ENCODE measurements at places on chromosomes 1 and 21.
A peak's percentile ranks its signal among the peaks of the same experiment; 100 is the strongest.

DNA sequence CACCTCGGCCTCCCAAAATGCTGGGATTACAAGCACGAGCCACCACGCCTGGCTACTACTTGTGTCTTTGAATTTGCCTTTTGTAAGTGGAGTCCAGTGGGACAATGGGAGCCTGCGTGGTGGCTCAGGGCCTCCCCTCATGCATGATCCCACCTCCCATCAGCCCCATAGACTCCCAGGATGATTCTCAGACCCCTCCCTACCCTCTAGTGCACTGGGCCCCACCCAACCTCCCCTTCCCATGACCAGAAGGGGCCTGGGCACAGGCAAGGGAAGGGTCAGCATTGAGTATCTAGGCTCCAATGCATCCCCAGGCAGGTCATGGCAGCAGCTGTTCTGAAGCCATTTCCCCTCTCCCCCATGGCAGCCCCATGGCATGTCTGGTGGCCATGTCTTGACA lies 18.7 kb downstream of the NEK2 start:
- DNase-seq: no peak

- DNase-seq: peak; percentile 95
Observed at GRCh38 chr1:7948960-7949359, 8.3 kb upstream of the TNFRSF9 start.

GRCh38 chr1:245693941-245694752 lies 539.4 kb downstream of the KIF26B start:
- no peak for DNase-seq

DNA sequence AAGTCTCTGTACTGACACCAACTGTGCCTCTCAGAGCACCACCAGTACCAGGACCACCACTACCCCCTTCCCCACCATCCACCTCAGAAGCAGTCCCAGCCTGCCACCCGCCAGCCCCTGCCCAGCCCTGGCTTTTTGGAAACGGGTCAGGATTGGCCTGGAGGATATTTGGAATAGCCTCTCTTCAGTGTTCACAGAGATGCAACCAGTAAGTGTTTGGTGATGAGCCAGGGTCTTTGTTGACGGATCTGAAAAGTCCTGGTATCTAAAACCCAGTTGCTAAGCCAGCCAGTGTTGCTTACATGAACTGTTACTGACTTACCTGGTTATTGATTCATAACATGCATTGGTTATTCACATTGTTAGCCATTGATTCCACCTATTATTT lies 1.1 kb downstream of the C1orf56 start:
- no peak for DNase-seq

DNA sequence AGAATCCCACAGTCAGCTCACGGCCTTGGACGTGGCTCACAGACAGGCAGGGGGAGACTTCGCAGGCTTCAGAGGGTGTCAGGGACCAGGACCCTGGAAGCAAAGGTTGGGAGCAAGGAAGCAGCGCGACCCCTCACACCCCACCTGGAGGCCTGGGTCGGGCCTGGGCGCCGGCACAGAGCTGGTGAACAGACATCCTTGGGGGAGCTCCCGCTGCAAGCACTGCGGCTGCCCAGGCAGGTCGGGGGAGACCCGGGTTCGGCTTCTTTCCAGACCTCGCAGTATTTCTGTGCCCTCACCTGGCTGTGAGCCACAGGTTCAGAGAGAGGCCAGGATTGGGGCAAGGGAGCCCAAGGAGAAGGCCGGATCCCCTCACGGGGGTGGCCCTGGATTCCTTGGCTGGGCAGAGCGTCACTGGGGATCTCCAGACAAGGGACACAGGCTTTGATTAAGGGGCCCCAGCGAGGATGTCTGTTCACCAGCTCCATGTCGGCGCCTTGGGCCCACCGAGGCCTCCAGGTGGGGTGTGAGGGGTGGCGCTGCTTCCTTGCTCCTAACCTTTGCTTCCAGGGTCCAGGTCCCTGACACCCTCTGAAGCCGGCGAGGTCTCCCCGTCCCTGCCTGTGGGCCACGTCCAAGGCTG lies 37.9 kb upstream of the TSPEAR start:
- DNase-seq: no peak

GRCh38 chr21:40177979-40178378 lies 310.7 kb downstream of the PCP4 start:
- DNase-seq: no peak

- no peak for DNase-seq
Observed at GRCh38 chr21:30935121-30935888, 53.9 kb upstream of the KRTAP11-1 start.

DNA sequence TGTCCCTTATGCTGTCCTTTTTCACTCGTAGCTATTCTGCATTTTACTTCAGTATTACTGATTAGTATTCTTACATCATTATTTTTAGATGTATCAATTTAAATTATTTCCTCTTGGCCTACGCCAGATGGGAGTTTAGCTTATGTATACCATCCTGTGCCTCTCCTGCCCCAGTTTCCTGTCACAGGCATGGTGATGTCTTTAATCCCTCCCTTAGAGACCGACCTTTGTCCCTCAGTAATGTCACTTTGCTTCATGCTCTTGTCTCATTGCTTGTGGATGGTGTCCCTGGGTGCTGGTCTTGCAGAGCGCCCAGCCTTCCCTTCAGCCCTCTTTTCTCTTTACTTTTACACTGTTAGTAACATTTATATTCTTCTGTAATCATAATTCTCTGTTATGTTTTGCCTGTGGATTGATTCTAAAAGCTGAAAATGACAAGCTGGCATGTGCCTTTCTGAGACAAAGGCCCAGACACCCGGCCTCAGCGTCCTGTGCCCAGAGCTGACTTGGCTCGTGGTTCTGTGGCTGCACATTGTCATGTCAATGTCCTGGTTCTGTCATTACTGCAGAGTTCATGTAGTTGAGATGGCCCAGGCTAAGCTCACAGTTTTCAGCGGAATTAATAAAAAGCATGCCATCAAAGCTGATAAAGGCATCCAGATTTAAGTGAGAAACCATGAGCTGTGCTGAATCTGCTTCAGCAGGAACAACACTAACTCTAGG lies 100.7 kb downstream of the MTR start:
- no peak for DNase-seq

DNA sequence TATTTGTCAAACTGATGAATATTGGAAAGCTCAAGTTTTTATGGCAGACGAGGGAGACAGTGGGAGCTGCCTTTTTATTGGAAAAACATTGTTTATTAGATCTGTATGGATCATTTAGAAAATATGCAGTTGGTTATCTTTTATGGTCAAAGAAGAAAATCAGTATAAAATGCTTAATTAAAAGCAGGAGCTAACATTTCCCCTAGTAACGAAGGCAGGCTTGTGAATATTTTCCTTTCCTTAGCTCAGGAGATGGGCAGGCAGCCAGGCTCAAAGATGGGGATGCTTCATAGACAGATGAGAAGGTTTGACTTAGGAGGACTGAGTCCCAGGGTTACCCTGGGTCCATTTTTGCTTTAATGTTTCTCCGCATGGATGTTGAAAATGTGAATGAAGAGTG lies 26.0 kb downstream of the ROR1 start:
- DNase-seq: no peak

GRCh38 chr1:19734472-19734999 lies 65.2 kb downstream of the TMCO4 start:
- DNase-seq: peak; percentile 43

GRCh38 chr1:201406831-201407406 lies 7.8 kb upstream of the LAD1 start:
- DNase-seq: peak; percentile 74

DNA sequence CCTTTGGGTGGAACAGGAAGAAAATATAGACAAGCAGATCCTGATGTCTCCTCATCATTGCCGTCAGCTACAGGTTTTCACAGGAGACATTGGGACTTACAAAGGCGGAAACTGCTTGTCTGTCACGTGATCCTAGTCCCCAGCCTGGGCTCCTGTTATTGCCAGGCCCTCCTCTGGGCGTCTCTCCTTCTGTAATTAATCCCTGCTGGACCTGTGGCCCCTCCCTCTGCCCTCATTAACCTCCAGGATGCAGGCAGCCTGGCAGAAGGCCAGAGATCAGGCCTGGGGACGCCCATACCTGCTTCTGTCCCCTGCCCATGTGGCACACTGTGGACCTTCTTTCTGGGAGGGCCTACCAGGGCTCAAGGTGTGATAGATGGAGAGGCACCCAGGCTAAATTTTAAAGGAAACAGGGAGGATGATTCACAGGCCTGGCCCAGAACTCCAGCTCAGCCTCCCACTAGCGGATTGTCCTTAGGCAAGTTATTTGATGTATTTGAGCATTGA lies 2.4 kb downstream of the S100A5 start:
- no peak for DNase-seq

- peak; percentile 60 for DNase-seq
Observed at GRCh38 chr1:78092643-78093042, 46.9 kb downstream of the GIPC2 start.

GRCh38 chr1:87956072-87956471 lies 627.4 kb downstream of the LMO4 start:
- DNase-seq: peak; percentile 96

GRCh38 chr1:88744142-88744541 lies 60.1 kb downstream of the PKN2 start:
- no peak for DNase-seq

GRCh38 chr1:89464008-89464407 lies 60.6 kb upstream of the LRRC8B start:
- no peak for DNase-seq

GRCh38 chr1:93661829-93662474 lies 19.7 kb downstream of the BCAR3 start:
- peak; percentile 81 for DNase-seq

GRCh38 chr21:42694751-42695696 lies 41.6 kb downstream of the PDE9A start:
- DNase-seq: no peak

GRCh38 chr1:222061711-222062359 lies 319.9 kb upstream of the DUSP10 start:
- no peak for DNase-seq

- DNase-seq: no peak
Observed at GRCh38 chr1:35572296-35572695, 818 bp upstream of the TFAP2E start.

DNA sequence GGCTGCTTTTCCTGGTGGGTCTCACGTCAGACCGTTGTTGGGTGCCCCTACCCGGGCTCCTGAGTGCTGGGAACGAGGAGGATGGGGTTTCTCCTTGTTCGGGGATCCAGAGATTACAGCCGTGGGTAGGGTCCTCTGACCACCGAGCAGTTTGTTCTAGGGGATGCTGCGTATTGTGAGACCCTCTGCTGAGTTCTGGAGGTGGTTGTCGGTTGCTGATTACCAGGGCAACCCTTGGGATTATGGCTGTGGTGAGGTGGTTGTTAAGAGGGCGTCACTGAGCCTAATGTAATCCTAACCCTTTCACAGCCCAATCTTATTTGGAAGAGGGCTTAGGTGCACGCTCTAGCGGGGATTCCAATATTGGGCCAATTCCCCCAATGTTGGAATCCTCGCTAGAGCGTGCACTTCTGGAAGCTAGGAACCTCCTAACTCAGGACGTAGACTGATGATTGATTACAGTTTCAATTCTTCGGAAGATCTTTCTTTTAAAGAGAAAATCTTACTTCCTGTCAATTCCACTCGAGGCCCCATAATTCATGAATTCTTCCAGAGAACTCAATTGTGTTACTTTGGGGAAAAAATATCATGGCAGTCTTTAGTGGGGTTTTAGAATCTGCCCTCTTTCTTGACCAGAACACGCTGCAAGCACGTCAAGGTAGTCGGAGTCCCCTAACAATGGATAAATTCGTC lies 483 bp downstream of the TCEANC2 start:
- DNase-seq: no peak

DNA sequence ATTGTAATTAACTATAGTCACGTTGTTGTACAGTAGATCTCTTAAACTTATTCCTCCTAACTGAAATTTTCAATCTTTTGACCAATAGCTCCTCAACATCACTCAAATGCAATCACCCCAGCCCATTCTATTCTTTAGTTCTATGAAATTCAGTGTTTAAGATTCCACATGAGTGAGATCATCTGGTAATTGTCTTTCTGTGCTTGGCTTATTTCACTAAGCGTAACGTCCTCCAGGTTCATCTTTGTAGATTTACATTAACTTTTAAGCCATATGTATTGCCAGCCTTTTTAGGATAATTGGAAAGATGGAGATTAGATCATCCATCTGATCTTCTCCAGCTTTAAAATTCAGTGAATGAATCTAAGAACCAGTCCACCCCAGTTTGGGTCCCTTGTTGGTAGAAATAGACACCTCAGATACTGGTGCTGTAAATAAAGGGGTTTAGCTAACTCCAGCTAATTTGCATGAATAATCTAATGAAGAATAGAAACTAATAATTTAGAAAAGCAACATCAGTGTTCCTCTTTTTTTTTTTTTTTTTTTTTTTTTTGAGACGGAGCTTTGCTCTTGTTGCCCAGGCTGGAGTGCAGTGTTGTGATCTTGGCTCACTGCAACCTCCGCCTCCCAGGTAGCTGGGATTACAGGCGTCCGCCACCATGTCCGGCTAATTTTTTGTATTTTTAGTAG lies 7.0 kb downstream of the S100A10 start:
- peak; percentile 51 for DNase-seq

DNA sequence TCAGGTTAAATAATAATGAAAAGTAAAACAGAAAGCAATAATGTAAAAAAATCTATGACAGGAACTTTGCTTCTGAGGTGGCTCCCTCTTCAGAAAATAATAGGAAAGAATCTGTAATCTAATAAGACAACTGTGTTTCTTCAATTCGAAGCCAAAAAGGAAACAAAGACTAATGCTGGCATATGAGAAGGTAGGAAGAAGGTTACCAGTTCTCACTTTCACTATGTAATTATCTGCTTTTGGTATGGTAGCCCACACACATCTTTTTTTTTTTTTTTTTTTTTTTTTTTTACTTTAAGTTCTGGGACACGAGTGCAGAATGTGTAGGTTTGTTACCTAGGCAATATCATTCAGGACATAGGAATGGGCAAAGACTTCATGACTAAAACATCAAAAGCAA lies 47.1 kb downstream of the COP1 start:
- DNase-seq: no peak

GRCh38 chr1:66576645-66577044 lies 42.7 kb downstream of the SGIP1 start:
- no peak for DNase-seq

GRCh38 chr1:192518700-192519099 lies 56.9 kb upstream of the RGS1 start:
- no peak for DNase-seq

DNA sequence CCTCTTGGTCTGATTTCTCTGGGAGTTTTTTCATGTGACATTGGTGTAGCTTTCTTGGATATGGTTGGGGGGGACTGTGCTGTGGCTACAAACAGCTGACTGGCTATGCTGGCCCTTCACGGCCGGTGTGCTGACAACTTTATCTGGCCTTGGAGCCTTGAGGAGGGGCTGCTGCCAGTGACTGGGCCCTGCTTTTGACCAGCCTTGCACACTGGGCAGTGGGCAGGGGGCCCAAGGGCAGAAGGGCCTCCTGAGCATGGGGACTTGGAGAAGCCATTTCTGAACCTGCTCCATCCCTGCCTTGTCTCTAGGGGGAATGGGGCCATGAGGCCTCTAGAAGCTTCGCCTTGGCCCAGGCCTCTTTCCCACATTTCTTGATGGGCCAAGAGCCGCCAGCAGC lies 139.6 kb downstream of the CAMTA1 start:
- DNase-seq: no peak

GRCh38 chr1:57770772-57771171 lies 346.9 kb upstream of the DAB1 start:
- DNase-seq: no peak

GRCh38 chr1:247007511-247008405 lies at the start of gene ZNF695:
Gene ZNF695 (minus strand): TSS chr1:247008057. CDS start chr1:247007908, 149 bp downstream.
- peak; percentile 92 for DNase-seq

All from RCC 7860 (cell line).